ENCODE measurements at places on chromosomes 5 and 9. TPM values are rescaled to one million over a fixed set of nuclear protein-coding genes. Genes with fewer than 3 reads are reported as not detected.

ABO gene
- total RNA-seq, result not detected

FIBCD1 gene
- total RNA-seq, result 6.5 TPM

ASPN gene
- total RNA-seq, result not detected

GNA14 gene
- total RNA-seq, result not detected

CD274 gene
- 1.6 TPM for total RNA-seq

SLC34A3 gene
- not detected for total RNA-seq

GFI1B gene
- not detected for total RNA-seq

CTSV gene
- 11.6 TPM for total RNA-seq

CCDC127 gene
- 6.4 TPM for total RNA-seq

SNX2 gene
- total RNA-seq, result 36.6 TPM

IRX2 gene
- total RNA-seq, result 1.6 TPM

SPATA31C1 gene
- not detected for total RNA-seq

CBY3 gene
- total RNA-seq, result not detected

PTPRD gene
- total RNA-seq, result 0.30 TPM

SGCD gene
- total RNA-seq, result 4.5 TPM

NMUR2 gene
- 0.09 TPM for total RNA-seq

FAM81B gene
- not detected for total RNA-seq

ZNF462 gene
- total RNA-seq, result 4.3 TPM

C9orf50 gene
- total RNA-seq, result not detected

MAMDC4 gene
- 5.1 TPM for total RNA-seq

RACK1 gene
- total RNA-seq, result 3,325 TPM

RASGEF1C gene
- not detected for total RNA-seq

AFAP1L1 gene
- 8.1 TPM for total RNA-seq

LEAP2 gene
- total RNA-seq, result 1.6 TPM

TMEM267 gene
- 19.4 TPM for total RNA-seq

SLC24A2 gene
- total RNA-seq, result not detected

RLN2 gene
- total RNA-seq, result 0.34 TPM

SCGB3A1 gene
- total RNA-seq, result not detected

Data from A549 treated with CORT108297 at 1 μM for 4 hours (cell line).